ENCODE measurements at places on chromosomes 7 and 10.

- no peak for DNase-seq
These were observed 58.7 kb upstream of the TMEM106B start for GRCh38 chr7:12152196-12152918.

GRCh38 chr10:75464478-75465449 lies 33.3 kb downstream of the LRMDA start:
- DNase-seq = no peak

GRCh38 chr10:99621454-99622251 lies 1.4 kb upstream of the SLC25A28 start:
- DNase-seq = peak; percentile 10

- peak; percentile 11 for DNase-seq
These were observed 23.0 kb downstream of the ASB15 start for GRCh38 chr7:123624527-123625183.

DNA sequence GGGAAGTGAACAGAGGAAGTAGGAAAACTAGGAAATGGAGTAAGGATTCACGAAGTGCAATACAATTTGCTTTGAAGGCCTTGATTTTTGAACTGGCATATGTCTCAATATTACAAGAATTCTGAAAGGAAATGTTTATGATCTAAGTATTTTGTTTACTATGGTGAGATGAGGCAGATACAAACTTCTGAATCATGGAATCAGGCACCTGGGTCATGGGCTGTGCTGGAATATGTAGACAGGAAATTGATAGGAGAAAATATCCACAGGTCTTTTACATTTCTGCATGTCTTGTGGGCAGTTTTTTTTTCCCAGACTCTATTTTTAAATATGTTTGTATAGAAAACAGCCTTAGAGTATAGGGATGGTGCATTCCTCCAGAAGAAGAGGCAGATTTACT lies 117.1 kb downstream of the PPP1R3A start:
- no peak for DNase-seq

All from activated CD8-positive, alpha-beta memory T cell treated with anti-CD3 and anti-CD28 coated beads for 48 hours (primary cell).